B cell (primary cell): ENCODE measurements at places on chromosomes 2 and 18.

DNA sequence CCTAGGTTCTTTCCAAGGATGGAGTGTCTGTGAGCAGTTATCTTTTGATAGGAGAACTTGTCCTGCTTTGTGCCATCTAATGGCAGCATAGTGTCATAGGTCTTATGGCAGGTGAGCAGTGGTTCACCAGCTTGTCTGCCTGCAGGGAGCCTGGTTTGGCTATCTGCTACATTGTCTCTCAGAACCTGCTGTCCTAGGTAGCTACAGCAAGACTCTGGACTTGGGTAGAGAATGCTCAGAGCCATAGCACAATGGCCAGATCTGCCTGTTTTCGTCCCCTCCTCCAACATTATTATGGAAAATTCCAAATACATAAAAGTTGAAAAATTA, 28.3 kb downstream of the AGFG1 start:
- no peak for DNase-seq

DNA sequence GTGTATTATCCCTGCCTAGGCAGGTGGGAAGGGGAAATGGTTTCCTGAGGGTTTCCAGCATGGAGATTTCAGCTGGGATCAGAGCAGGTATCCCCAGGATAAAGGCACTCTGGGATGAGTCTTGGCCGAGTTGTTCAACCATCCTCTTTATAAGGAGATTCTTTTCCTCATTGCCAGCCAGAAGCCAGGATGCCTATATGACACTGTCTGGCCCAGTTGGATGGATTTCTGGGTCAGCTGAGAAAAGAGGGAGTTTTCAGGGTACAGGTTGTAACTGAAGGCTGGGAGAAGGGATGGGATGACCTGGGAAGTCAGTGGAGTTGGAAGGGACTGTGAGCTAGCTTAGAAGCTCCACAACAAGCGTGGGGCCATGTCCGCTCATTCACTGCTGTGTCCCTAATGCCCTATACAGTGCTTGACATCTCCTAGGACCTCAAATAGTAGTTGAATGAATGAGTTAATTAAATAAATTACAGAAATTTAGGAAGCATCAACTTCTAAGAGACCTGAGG, 8.3 kb downstream of the RHOB start:
- no peak for DNase-seq

DNA sequence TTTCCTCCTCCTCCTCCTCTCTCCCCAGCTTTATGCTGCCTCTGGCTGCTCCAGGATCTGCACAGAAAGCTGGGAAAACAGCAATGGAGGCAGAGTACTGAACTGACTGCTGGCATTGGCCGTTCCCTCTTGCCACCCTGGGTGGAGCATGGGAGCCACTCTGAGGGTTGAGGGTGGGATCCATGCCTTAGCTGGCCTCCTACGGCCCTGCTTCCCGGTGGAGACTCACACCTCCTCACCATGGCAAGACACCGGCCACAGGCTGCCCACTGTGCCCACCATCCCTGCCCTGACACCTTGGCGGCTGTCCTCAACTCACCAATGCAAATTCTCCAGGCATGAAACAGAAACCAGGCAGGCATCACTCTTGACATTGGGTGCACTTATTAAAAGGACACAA, 832.3 kb upstream of the ID2 start:
- no peak for DNase-seq

DNA sequence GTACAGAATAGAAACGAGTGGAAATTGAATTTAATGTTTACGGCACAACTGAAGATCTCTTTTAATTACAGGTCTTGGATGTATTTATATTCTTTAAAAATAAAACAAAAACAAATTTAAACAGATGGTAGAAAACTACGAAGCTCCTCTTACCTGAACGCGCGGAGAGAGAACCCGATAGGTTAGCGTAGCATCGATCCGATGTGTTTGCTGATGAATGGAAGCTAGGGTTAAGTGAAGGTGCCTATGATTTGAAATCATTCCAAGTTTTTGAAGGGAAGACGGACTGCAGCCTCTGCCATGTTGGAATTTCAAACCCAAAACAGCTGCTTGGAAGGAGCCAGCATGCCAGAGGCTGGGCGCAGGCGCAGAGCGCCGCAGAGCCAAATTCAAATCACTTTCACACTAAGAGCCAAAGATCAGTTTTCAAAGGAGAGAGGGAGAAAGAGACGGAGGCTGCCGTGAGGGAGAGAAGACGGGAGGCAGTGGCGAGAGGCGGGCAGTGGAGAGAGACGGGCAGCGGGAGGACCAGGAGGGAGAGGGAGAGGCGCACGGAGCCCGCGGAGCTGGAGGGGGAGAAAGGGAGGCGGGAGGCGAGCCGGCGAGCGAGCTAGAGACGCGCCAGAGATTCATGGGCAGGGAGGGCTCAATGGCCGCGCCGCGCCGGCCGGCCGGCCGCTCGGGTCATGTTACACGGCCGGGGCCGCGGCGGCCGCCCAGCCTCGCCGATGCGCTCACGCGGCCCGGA, at the start of gene FIGN:
Gene FIGN, minus strand, starts transcription at position 324 of the 748 bp plus-strand sequence. CDS start 1,081 bp downstream, outside the sequence.
- DNase-seq = no peak

DNA sequence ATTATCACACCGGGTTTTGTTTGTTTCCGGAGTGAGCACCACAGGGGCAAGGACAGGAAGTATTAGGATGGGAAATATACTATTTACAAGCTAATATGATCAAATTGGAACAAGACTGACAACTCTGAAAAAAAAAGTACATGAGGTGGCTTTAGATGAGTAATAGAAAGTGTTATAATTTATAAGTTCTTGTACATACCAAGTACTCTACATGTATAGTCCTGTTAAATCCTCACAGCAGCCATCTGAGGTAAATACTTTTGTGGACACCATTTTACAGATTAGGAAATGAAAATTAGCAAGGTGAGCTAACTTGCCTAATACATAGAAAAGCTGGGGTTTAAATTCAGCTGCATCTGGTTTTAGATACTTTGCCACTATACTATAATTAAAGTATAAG, 11.2 kb downstream of the FAP start:
- no peak for DNase-seq

DNA sequence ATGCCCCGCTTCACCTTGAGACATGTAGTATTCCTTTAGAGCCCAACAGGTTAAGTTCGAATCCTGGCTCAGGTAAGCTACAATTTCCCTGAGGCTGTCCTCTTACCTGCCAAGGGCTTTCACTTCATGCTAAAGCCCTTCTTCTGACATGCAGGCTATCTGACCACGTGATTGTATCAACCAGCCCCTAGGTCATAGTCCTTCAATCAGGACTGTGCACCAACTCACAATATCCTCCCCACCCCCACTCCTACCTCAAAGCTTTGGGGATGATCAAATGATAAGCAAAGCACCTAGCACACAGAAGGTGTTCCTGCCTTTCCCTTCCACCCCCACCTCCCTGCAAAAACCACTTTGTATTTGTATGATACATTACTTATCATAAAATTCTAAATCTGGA, 78.9 kb downstream of the AAK1 start:
- no peak for DNase-seq

DNA sequence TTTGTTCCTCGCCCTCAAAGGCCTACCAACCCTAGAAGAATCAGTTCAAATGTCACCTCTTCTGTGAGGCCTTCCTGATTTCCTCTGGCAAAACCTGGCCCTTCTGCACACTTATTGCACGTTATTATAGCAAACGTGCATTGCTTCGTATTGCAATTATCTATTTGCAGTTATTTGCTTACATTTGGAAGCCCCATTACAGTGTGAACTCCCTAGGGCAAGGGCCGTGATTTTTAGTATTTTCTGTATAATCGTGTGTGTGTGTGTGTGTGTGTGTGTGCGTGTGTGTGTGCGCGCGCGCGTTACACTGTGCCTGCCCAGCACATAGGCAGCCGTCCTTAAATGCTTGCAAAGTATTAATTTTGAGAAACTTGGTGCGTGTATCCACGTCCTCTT, 460 bp upstream of the SEMA4F start:
- no peak for DNase-seq

GRCh38 chr2:85930129-85931124, 41.6 kb upstream of the ST3GAL5 start:
- DNase-seq = no peak

GRCh38 chr2:46239847-46240181, 57.4 kb upstream of the EPAS1 start:
- DNase-seq = no peak

- no peak for DNase-seq
Observed at GRCh38 chr2:51401546-51401945, 369.6 kb upstream of the NRXN1 start.
